ENCODE measurements at places on chromosomes 6 and 20.
A peak's percentile ranks its signal among the peaks of the same experiment; 100 is the strongest.

DNA sequence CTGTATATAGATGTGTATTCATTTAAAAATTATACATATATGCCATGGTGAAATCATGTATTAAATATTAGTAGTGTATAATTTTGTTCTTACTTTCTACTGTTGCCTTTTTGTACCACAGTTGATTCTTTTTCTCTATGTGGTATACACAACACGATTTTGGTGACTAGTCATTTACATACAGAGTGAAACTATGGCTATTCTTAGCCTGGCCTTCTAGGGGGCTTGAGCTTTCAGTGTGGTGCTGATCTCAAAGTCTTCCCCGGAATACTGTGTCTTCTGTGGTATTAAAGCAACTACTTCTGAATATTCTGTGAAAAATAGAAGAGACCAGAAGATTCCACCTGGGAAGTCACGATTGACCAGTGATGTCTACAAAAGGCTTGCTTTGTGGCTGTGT, 301.9 kb downstream of the UTRN start:
- DNase-seq = peak; percentile 45

GRCh38 chr6:19137505-19137904, 699.7 kb upstream of the ID4 start:
- peak; percentile 28 for DNase-seq

GRCh38 chr20:50784464-50784863, 10.4 kb upstream of the BCAS4 start:
- DNase-seq = no peak

DNA sequence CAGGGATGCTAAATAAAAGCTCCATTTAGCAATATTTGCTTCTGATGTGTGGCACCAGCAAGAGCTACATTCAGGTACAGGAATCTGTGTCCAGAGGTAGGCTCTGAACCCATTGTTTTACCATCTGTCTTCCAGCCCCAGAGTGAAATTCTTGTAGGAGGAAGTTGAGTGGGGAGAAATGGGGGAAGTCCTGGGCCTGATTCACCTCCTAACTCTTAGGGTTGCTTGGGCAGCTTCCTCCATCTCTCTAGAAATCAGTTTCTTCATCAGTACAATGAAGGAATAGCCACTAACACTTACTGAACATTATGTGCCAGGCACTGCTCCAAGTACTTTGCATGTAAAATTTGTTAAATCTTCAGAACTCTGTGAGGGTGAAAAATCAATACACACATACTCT, 35.1 kb upstream of the TSPYL1 start:
- peak; percentile 18 for DNase-seq

- DNase-seq = no peak
Measured at GRCh38 chr6:106801256-106801655, 171.9 kb downstream of the QRSL1 start.

DNA sequence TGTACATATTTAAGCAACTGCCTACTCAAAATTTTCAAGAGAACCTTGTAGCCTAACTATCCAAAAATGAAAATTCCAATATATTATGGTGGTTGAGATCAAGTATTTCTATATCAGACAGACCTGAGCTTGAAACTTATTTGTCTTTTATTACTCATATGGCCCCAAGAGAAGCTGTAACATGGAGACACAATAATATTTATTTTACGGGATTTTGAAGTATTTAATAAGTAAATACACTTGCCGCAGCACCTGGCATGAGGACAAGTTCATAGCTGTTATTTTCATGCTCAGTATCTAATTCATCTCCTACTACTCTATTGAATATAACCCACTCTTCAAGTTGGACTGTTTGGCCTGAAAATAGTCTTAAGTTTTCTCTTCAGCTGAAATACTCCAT, 28.0 kb downstream of the PTPRK start:
- DNase-seq = no peak

DNA sequence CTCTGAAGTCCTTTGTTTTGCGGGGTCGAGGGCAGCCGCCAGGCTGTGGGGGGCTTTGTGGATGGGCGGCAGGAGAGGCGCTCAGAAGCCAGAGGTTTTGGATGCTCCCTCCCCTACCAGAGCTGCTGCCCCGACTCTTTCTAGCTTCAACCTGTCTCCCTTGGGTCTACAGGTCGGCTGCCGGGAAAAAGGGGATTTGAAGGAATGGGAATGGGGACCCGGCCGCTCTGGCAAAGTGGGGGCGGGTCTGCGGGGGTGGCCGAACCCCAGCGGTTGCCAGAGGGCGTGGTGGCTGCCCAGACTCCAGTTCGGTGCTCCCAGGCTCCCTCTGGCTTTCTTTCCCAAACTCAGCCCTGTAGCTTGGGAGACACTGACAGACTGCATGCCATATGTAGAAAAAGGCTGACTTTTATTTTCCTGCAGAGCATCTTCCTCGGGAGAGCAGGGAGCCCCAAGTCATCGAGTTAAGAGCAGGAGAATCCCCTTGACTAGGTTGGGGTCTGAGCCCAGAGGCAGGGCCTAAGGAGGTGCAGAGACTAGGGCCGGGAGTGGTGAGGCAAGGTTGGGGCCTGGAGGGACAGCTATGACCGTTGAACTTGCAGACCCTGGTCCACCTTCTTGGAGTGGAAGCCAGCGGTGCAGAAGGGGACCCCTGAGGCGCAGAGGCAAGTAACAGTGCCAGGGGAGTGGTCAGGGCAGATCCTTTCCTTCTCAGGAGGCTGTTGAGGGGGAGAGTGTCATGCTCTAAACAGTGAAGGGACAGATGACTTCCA, 1.4 kb upstream of the PPP1R18 start:
- DNase-seq = peak; percentile 61

DNA sequence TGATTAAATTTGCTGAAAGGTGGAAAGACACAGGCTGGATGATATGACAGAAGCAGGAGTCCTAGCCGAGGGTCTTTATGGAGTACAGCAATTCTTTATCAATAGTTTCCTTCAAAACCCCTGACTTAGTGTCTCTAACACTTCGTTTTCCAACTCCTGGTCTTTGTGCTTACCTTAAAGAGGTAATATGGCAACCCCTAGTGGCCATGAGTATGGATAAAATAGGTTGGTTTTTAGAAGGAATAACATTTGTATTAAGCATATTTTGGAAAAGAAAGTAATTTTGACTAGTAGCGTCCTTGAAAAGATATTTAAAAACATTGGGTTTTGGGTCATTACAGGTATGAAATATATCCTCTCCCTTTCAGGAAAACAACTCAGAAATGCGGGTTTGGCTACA, 51.9 kb downstream of the VGLL2 start:
- peak; percentile 59 for DNase-seq

GRCh38 chr6:6125495-6125894, 118.8 kb upstream of the NRN1 start:
- no peak for DNase-seq

- DNase-seq = no peak
Measured at GRCh38 chr6:5463690-5464089, 202.4 kb downstream of the FARS2 start.

DNA sequence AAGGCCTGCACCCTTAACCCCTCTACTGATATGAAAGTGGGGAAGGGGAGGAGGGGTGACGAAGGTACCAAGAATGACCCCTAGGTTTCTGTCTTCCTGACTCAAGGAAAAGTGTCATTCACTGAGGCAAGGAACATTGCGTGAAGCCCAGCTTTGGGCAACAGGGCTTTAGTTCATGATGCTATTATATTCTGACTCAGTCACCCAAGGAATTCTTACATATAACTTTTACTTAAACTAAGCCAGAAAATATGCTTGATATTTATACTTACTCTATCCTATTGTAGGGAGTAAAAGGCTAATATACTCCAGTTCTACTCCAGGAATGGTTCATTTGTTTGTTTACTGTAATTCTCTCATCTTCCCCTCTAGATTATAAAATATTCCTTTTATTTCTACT, 60.5 kb downstream of the DOP1A start:
- no peak for DNase-seq

GRCh38 chr6:25601800-25602673, 50.0 kb upstream of the SCGN start:
- peak; percentile 87 for DNase-seq

DNA sequence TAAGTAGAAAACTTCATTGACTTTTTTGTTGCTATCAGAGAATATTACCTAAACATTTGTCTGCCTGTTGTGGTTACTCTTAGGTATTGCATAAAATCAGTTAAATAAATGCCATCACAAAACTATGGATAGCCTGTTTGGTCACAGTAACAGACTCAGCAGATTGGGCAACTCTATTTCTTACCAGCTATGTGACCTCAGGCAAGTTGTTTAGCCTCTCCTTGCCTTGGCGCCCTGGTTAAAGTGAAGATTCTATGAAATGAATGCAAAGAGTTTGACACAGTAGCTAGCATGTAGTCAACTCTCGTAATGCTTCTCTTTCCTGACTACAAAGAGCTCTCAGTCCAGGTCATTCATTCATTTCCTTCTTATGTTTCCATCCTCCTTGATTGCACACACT, 82.5 kb upstream of the ID4 start:
- no peak for DNase-seq

Data from OCI-M1 (cell line).